ENCODE measurements at places on chromosomes 6 and 20.

DNA sequence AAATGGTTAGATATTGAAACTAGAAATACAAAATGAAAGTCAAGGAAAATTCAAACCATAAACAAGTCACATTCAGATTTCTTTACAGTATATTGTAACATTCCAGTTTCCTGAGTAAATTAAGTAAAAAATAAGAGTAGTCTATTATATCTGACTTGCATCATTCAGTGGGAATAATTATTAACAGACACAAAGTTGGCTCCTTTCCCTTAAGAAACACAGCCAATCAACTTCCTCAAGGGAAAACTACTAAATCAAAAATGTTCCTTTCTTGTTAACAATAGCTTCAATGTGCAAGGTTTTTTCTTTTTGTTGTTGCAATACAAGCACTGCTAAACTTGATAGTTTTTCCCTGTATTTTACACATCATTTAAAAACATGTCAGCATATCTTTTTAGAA, 33.2 kb downstream of the DNAAF9 start:
- no peak for DNase-seq

DNA sequence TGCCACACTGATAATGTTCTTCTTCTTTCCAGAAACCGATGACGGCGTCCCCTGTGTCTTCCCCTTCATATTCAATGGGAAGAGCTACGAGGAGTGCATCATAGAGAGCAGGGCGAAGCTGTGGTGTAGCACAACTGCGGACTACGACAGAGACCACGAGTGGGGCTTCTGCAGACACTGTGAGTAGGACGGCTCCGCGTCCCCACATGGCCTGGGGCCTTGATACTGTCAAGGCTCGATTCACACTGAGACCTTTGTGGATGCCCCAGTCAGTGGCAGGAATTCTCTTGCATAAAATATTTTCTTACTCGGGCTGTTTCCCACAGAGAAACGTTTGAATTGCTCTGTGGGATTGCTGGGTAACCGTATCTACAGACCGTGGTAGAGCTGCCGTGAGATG, 41.5 kb upstream of the SLC22A1 start:
- no peak for DNase-seq

DNA sequence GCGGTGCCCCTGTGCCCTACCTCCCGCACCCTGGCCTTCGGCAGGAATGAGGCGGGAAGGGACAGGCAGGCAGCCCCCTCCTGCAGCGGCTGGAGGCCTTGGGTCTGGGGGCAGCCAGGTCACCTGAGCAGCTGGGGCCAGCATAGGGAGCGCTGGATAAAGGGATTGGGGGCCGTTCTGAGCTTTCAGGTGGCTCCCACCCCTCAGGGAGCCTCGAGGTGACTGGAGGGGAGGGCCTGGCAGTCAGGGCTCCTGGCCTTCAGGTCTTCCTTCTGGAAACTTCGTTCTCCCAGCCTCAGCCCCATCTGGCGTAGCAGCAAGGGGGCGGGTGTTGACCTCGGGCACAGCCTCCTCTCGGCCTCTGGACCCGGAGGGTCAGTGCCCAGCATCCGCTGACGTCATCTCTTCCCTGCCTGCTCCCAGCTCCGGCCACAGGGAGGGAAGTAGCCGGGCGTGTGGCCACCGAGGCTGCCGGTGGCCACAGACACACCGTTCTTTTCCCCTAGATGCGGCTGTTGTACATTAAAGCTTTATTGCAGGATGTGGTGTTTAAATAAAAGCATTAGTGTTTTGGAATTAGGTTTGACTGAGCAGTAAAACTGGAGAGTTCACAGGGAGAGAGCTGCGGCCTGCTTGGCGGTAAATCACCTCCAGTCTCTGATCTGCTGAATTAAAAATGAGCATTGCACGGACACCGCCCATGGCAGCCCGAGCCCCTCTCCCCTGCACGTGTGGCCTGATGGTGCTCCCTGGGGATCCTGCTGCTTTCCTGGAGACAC, 80.0 kb upstream of the GATA5 start:
- no peak for DNase-seq

DNA sequence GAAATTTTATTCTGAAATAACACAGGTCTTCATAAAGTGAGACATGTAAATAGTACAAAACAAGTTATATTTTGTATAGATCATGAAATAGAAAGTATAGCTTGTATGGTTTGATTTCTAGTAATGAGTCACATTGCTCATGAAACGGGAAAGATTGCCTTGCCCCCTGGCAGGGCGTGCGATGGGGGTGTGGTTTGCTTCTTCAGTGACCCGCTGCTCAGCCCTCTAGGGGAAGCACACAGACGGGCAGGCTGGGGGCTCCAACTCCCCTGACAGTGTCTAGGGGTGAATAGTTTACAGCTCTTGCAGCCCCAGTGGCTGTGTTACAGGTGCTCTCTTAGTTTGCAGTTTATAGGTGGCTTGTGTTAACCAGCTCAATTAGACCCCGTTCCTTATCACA, 170.5 kb upstream of the RGS17 start:
- DNase-seq = no peak

- DNase-seq = peak; percentile 47
These were observed 891 bp upstream of the POU3F2 start for GRCh38 chr6:98833307-98834059.

DNA sequence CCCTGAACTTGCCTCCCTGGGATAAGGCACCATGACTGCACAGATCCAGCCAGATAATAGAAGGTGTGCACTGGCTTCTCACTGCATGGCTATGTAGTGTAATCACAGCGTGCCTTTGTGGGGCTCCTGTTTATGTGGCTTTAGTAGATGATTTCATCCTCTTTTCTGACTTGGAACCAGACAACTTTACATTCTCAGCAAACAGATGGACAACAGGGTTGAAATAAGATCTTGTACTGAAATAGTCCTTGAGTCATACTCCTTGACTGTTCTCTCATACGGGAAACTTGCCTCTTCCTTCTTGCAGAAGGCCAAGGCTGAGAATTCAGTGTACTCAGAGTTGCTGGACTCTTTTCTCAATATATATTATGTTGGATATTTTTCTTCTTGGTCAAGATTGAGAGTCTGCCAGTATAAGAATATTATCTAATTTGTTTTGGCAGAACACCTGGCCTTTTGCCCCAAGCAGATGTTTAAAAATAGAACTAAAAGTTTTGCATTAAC, 25.0 kb upstream of the RNF144B start:
- no peak for DNase-seq

DNA sequence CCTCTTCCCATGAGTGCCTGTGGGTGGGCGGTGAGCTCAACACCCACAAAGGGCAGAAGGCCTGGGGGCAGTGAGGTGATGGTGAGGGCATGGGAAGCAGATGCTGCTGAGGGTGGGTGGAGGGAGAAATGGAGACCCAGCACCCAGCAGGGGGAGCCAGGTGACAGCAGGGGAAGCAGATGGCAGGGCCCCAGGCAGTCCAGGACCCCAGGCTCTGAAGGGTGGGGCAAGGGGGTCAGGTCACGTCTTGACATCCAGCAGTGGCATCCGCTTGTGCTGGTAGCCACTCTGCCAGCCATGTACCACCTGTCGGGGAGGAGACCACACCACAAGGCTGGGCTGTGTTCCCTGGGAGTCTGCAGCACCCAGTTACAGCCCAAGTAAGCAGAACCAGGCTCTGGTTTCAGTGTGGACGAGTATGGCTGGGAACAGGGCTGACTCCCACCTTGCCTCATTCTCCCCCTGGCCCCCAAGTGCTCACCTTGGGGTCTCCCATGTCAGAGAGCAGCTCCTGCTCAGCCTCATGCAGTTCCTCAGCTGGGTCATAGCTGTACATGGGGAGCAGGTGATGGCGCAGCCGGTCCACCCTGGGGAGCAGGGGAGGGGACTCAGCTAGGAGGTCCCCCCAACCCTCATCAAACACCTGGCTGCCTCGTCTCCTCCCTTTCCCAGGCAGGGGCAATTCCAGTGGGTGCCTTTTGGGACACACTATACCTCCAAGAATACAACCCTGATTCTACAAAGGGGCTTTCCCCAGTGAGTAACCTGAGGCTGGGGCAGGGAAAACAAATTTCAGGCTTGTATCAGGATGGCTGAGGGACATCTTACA, 2.0 kb downstream of the SMIM29 start:
- DNase-seq = peak; percentile 78

GRCh38 chr6:10730254-10730653, 7.4 kb downstream of the TMEM14C start:
- DNase-seq = no peak

DNA sequence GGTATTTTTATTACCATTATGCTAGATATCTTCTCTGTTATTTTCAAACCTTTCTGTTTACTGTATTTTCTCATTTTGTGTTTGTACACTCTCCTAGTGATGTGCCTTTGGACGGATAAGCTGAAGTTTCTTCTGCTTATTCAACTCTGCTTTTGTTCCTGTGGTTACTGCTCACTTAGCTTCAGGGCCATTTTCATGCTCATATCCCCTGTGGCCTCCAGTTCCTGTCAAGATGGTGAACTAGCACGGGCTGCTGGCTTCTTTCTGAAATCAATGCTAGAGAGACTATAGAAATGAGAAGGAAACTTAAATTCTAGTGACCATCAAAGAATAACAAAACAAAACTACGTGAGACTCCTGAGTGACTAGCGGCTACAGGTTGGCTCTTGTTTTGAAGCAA, 6.8 kb upstream of the CST8 start:
- no peak for DNase-seq

- DNase-seq = no peak
These were observed 98.6 kb downstream of the NDUFAF5 start for GRCh38 chr20:13883425-13883824.

DNA sequence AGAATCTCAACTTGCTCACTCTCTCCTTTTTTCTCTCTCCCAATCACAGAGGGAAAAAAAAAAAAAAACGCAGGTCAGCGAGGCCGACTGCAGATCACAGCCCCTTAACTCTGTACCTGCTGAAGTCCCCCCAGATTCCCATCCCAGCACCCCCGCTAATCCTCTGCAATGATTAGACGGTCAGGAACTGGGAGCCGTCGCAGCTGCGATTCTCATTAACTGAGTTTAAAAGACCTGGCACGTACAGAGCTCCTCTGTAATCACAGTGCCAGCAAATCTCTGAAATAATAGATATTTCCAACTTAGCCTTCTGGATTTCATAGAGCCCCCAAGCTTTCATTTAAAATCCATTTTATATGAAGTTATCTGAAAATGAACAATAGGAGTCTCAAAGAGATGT, 84.4 kb downstream of the ANKRD60 start:
- no peak for DNase-seq

DNA sequence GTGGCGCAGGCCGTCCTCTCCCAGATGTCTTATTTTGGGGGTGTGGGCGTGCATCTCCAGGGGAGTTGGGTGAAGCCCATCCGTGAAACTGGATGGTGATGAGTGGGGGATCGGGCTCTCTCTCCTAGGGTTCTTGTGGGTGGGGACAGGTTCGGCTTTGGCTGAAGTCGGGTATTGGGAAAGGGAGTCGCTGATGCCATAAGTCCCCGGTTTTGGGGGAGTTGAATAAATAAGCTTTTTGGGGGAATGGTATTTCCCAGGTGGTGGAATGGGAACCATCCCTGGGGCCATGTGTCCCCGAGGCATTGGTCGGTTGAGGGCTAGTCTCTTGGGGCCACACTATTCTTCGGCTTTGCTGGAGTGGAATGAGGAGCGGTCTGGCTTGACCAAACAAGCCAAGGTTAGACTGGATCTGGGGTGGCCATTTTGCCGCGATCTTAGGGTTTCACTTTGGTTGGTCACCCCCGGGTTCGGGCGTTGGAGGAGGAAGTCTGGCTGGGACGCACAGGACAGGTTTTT, 481 bp downstream of the ZNF133 start:
- no peak for DNase-seq

DNA sequence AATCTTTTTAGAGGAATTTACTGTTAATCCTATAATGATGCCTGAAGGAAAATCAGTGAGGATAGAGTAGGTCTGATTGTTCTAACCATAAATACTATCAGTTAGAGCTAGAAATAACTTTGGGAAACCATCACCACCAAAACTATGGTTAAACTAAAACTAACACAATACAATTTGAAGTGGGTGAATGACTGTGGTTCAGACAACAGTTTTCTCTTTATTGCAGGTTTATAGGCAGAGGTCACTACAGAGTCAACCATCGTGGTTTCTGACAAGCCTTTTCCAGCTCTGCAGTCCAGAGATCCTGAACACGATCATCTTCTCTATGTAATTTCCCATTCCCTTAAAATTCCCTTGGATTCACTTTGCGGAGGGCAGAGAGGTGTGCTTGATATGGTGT, 134.3 kb downstream of the IBTK start:
- no peak for DNase-seq

- no peak for DNase-seq
These were observed 13.4 kb upstream of the CTNNBL1 start for GRCh38 chr20:37680420-37680819.

- DNase-seq = no peak
These were observed 161.5 kb downstream of the KIF6 start for GRCh38 chr6:39563566-39564311.

DNA sequence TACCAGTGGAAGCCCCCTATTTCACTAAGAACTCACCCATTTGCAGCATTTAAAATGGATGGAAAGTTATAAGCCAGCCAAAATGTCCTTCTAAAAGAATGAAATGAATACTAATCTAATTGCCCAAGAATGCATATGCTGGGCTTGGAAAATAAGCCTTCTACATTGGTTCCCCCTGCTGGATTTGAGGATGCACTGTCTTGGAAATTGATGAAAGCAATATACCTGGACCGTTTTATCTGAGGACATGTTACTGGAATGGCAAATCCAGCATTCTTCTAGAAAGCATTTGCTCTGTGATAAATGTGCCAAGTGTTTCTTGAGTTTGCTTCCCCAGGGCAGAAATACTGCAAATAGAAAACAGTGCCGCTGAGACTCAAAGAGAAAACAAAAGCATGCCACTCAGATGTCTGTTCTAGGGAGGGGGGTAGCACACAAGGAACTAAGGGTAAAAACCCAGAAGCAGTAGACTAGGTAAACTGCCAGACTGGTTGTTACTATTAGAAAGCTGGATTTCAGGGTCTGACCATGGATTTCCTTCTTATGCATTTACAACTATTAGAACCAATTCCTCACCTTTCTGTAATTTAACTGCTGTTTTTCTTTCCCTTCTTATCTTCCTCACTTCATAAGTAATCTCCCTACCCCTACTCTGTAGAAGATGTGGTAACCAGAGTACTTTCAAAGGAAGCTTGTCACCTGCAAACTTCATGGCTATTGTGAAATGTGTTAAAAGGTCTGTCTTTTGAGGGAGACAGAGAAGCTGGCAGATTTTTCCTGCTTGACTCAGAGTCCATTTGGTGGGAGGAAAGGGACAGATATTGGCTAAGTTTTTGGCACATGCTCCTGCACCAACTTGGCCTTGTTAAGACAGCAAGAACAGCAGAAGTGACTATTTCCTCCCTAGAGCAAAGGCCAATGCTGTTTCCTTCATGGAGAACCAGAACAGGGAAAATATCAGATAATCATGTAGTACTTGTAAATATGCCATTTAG, 642.6 kb downstream of the KIF16B start:
- DNase-seq = no peak

- DNase-seq = no peak
These were observed 18.0 kb downstream of the MCM8 start for GRCh38 chr20:5968462-5968861.
